ENCODE measurements at places on chromosomes 7 and 10.
A peak's percentile ranks its signal among the peaks of the same experiment; 100 is the strongest.

GRCh38 chr10:107653832-107654287 lies 489.4 kb upstream of the SORCS1 start:
- peak; percentile 18 for DNase-seq

- DNase-seq, result no peak
Observed at GRCh38 chr7:102244601-102245000, 42.1 kb upstream of the SH2B2 start.

GRCh38 chr7:2967705-2968104 lies 76.0 kb downstream of the CARD11 start:
- no peak for DNase-seq

DNA sequence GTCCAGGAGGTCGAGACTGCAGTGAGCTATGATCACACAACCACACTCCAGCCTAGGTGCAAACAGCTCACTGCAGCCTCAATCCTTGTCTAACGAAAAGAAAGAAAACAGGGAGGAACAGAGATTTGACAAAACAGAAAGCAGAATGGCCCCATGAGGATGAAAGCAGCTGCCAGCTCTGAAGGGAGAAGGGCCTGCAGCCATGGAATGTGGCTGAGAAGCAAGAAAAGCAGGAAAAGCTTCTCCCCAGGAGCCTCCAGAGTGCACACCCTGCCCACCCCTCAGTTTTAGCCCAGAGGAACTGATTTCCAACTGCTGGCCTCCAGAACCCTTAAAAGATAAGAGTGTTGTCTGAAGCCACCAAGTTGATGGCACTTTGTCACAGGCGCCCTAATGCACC lies 13.0 kb downstream of the ESYT2 start:
- no peak for DNase-seq

DNA sequence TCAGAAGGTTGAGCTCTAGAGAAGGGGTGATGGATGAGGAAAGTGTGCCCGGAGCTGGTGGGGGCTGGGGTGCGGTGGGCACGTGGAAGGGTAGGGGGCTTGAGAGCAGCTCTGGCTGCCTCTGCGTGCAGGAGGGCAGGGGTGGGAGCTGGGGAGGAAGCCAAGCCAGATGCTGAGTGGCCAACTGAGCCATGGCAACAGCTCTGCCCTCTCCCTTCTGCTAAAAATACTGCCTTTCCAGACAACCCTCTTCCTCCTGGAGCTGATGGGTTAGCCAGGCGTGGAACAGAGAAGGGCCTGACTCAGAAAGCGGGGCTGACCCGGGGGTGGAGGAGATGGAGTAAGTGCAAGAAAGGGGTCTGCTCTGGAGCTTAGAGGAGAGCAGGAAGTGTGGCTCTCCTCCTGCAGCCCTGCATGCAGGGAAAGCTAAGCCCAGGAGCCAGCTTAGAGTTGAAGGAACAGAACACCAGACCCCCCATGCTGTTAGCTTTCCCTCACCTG lies 114.6 kb upstream of the AGK start:
- DNase-seq, result no peak

GRCh38 chr10:33772370-33773252 lies 438.1 kb upstream of the NRP1 start:
- DNase-seq, result peak; percentile 28

GRCh38 chr10:92131275-92131820 lies 159.5 kb downstream of the CPEB3 start:
- DNase-seq, result no peak

DNA sequence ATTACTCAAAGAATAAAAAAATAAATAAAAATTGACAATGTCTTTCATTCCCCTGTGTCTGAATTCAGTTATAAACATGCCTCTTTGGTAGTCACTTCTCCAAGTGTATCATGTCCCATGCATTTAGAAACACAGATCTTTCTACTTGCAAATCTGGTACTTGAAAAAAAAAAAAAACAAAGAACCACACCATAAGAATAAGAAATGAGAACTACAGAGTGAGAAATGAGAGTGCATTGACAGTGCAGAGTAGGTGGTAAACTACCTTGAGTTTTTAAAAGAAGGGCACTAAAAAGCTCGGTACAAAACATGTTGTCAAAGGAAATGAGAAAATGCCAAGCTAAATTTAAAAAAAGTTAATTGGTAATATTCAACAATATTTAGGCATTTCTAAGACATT lies 123.0 kb downstream of the GPR85 start:
- no peak for DNase-seq

GRCh38 chr7:48045195-48045765 lies 9.9 kb downstream of the C7orf57 start:
- DNase-seq, result no peak

- no peak for DNase-seq
Observed at GRCh38 chr7:1741751-1742554, 71.9 kb downstream of the ELFN1 start.

DNA sequence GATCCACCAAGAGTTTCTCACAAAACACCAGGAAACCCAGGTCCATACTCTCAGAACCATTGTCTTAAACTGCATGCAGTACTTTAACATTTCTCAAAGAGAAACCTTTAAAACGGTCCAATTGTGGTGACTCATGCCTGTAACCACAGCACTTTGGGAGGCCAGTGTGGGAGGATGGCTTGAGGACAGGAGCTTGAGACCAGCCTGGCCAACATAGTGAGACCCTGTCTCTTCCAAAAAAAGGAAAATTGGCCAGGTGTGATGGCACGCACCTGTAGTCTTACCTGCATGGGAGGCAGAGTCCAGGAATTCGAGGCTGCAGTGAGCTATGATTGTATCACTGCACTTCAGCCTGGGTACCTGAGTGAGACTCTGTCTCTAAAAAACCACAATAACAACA lies 97.5 kb upstream of the OIT3 start:
- peak; percentile 62 for DNase-seq

DNA sequence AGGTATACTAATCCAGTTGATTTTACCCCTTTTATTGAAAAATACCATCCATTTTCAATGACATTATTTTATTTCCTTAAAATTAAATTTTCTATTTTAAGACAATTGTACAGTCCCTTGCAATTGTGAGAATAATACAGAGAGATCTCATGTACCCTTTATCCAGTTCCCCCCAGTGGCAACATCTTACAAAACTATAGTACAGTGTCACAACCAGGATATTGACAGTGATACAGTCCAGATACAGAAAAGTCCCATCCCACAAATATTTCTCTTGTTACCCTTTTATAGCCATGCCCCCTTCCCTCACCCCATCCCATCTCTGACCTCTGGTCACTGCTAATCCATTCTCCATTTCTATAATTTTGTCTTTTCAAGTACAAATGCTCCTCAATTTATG lies 18.5 kb downstream of the ELFN1 start:
- no peak for DNase-seq

GRCh38 chr7:27160145-27160545 lies 3.7 kb upstream of the HOXA7 start:
- no peak for DNase-seq

DNA sequence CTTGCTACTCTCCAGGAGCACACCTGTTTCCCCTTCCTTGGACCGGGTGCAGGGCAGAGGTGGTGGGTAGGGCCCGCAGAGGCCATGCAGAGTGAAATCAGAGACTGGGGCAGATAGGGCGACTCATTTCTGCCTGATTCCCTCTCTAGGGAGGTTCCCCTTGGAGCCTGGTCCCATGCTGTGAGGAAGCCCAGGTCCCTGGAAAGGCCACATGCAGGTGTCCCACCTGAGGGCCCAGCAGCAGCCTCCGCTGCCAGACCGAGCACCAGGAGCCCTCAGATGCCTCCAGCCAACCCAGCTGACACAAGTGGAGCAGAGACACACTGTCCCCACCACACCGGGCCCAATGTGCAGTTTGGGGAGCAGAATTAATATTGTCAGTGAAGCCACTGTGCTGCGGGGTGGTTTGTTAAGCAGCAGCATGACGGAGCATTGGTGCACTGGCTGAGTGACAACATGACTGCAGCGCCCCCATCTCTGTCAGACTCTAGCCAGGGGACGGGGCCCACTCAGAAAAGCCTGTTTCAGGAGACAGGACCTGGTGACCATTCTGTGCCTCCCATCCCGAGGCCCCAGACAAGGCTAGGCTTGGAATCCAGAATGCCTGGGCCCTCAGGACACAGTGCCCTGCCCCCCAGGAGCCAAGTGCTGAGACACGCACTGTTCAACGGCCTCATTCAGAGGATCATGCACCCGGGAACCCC lies 30.4 kb upstream of the RET start:
- DNase-seq, result no peak

DNA sequence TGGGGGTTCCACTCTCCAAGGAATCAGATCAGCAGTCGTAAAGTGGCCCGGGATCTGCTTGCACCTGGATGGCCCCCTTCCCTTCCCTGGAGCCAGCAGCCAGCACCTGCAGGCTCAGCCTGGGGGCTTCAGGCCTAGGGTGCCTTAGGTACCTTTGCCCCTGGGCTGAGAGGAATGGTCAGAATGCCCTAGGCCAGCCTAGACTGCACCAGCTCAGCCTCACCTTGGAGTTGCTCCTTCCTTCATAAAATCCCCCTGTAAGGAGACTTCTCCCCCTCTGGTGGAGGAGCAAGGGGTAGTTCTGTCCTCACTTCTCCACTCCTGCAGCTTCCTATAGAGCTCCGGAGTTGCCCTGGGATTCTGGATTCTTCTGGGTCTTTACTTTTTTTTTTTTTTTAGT lies 32.4 kb upstream of the LBX1 start:
- no peak for DNase-seq

DNA sequence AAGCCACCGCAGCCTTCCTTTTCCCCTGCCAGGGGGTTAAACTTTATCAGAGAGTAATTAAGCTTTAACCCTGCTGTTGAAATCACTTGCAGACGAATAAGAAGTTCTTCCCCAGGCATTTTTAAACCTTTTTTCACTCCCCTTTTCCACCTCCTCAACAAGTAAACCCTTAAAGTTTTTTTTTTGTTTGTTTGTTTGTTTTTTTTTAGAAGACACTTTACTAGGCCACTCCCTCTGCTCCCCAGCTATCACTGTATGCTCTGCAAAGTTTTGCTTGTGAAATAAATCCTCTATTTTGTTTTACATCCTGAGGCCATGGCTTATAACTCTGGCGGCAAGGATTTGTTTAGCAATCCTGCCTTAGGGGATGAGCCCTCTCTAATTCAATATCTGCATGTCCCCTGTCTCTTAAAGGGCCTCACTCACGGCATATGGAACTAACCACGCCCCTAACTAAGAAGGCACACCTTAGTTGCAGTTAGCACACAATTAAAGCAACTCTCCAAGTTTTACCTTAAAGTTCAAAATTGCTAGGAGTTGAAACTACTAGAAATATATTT lies 1354.7 kb upstream of the LRRTM3 start:
- DNase-seq, result no peak

- DNase-seq, result no peak
Observed at GRCh38 chr7:101564778-101565211, 64.3 kb downstream of the MYL10 start.

- DNase-seq, result no peak
Observed at GRCh38 chr10:93454146-93454545, 28.0 kb downstream of the MYOF start.

DNA sequence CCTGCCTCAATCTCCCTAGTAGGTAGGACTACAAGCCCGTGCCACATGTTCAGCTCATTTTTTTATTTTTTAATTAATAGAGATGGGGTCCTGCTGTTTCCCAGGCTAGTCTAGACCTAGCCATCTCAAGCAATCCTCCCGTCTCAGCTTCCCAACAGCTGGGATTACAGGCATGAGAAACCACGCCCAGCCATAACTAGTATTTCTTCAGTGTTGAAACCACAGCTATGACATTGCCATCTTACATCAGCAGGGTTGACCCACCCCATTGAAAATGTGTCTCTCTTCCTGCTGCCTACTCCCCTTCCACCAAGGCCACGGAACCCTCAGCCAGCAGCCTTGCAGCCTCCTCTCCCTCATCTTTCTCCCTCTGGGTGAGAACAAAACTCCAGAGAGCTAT lies 62.1 kb upstream of the ZNF746 start:
- peak; percentile 69 for DNase-seq

- DNase-seq, result no peak
Observed at GRCh38 chr7:105816954-105817615, 59.3 kb downstream of the ATXN7L1 start.

GRCh38 chr7:20343205-20343604 lies 12.5 kb downstream of the ITGB8 start:
- no peak for DNase-seq

GRCh38 chr10:89030791-89031190 lies 40.2 kb downstream of the FAS start:
- DNase-seq, result no peak

DNA sequence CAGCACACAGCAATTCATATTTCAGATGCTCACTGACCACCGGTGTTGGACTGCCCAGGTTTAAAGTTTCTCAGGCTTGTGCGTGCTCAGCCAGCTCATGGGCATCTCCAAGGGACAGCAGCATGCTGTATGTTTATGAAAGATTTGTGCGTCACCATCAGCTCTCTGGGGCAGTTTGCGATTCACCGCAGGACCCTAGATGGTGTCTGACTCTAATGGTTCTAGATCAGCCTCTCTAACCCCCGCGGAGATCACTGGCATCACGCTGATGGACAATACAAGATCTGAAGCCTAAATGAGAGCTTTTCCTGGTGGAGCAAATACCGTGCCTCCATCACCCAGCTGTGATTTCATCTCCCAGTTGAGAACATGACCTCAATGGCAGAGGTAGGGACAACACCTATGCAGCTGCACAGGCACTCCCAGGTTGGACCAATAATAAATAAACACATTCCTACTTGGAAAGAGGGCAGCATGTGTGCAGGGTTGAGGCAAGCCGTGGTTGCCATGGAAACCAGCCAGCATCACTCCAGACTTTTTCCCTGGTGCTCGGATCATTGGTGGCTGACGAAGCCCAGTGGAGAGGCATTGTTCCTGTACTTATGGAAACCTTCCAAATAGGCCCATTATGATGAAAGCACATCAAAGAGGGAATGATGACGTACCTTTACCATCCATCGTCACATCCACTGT lies 253.6 kb downstream of the KCNMA1 start:
- peak; percentile 62 for DNase-seq

DNA sequence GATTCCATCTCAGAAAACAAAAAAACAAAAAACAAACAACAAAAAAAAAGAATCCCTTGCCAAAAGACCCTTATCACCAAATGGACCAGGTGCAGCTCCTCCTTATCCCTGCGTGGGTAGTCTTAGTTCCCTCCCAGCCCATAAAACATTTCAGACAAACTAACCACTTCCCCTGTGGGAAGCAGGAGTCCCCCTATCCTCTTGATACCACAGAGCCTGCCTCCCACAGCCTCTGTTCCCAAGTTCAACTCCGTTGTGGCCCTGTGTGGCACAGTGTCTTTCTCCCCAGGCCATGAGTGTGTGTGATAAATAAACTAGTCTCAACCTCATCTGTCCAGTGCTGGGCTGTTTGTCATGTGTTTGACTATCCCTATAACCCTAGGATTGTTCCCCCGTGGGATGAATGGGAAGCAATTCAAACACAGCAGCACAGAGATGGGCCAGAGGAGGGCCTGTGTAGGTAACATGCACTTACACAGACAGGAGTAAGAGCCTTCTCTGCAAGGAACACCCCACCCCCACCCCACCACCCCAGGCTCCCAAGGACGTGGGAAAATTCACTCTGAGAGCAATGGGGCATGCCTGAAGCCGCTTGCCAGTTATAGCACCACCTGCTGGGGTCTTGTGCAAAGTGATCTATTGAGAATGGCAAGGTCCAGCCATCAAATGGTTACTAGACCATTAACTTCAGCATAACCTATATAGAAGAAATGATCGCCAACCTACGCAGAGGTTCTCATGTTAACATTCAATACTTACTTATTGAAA lies 147.1 kb upstream of the GHITM start:
- no peak for DNase-seq

- no peak for DNase-seq
Observed at GRCh38 chr10:118778727-118779126, 24.0 kb upstream of the CACUL1 start.

- DNase-seq, result no peak
Observed at GRCh38 chr10:63576501-63576900, 55.3 kb downstream of the REEP3 start.

- no peak for DNase-seq
Observed at GRCh38 chr10:22415072-22415471, 69.8 kb downstream of the SPAG6 start.
